NCI-H524 (cell line): ENCODE measurements at places on chromosomes 2 and 18.

GRCh38 chr2:22958308-22958707 is 426.7 kb upstream of the KLHL29 start:
- no peak for DNase-seq

GRCh38 chr2:218960309-218961165 is 1.1 kb downstream of the CDK5R2 start:
- DNase-seq: peak; percentile 60

GRCh38 chr2:145015561-145015960 is 495.6 kb upstream of the ZEB2 start:
- DNase-seq: no peak

DNA sequence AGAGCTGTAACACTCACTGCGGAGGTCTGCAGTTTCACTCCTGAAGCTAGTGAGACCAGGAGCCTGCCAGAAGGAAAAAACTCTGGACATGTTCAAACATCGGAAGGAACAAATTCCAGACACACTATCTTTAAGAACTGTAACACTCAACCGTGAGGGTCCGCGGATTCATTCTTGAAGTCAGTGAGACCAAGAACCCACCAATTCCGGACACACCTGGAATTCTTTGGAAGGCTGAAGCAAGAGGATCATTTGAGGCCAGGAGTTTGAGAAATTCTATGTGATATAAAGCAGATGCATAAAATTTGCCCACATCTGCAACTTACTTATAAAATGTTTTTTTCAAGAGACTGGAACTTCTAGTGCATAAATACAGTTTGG is 43.5 kb upstream of the ITSN2 start:
- no peak for DNase-seq

DNA sequence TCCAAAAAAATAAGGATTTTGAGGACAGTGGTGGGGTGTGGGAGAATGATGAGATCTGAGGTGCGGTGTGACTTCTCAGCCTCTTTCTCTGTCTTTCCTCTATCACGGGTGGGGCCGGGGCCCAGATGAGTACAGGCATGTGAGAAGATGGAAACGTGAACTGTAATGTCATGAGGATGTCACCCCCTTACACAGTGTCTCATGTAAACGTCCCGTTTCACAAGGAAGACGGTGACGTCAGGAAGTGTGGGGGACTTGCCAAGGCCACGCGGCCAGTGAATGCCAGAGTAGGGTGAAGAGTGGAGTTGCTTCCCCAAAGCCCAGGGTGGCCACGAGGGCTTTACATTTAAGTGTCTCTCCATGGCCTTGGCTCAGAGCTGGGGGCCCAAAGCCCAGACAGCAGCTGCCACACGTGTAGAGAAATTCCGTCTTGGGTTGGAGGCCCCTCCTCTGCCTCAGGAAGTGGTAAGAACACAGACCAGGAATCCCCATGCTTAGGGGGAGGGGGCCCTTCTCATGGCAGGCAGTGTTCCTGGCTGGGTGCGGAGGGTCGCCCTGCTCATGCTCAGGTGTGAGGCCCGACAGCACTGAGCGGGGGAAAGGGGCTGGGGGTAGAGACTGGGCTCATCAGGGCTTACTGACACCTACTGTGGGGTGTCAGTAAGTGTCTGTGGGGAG is 80.9 kb upstream of the SMAD7 start:
- DNase-seq: no peak

GRCh38 chr2:195320413-195320973 is 336.5 kb upstream of the SLC39A10 start:
- DNase-seq: no peak

- no peak for DNase-seq
These were observed 93.8 kb downstream of the EPB41L3 start for GRCh38 chr18:5449858-5450509.

- DNase-seq: no peak
These were observed 30.1 kb downstream of the ITGB6 start for GRCh38 chr2:160169988-160170387.

DNA sequence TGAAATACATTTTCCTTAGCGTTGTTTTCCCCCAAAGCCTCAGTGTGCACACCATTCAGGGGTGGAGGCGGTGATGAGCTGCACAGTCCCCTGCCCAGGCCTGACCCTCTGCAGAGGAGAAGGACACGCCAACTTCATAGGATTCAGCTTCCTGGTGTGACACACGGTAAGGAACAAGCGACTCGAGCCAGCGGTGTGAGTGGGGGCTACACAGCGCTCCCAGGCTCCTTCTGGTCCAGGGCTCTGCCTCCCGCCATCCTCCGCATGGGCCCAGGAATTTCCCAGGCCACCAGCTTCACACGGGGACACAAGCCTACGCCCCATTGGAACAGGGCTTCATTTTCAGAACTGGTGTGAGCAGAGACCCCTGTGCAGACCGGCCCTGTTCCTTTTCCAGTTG is 272.1 kb downstream of the HDAC4 start:
- DNase-seq: no peak

DNA sequence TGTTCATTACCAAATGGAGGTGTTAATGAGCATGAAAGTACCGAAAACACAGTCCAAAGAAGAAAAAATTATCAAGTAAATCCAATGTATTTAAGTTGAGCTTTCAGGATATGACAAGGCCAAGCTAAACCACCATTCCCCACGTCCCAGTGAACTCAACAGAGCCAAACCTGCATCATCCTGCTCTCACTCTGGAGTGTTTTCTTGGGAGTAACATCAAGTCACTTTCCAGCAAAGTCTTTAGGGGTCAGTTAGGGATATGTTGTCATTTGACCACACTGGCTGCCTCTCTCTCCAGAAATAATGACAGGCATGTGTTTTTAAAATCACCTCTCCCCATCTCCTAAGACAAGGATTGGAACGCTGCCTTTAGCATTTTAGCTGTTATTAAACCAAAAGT is 140.5 kb downstream of the SRBD1 start:
- DNase-seq: no peak

DNA sequence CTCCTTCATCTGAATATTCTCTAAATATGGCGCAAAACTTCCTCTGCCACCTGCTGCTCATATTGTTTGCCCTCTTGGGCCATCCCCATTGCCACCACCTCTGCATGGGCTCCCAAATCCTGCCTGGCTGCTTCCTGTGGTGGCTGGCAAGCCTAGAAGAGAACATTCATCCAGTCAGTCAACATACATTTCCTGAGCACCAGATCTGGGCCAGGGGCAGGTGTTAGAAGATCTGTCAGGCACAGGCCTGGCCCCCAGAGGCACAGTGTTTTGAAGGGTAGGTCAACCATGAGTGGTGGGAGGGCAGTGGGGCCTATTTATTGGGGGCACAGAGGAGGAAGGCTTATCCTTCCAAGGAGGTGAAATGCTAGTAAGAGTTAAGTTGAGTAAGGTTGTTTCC is 73.2 kb downstream of the TMEM247 start:
- DNase-seq: no peak

DNA sequence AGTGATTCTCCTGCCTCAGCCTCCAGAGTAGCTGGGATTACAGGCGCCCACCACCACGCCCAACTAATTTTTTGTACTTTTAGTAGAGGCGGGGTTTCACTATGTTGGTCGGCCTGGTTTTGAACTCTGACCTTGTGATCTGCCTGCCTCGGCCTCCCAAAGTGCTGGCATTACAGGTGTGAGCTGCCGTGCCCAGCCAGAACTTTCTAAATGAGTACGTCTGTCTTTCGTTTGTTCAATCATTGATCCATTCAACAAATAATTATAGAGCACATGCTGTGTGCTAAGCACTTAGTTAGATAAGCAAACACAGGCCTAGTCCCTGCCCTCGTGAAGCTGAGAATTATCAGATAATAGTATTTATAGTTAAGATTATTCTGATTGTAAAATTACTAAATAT is 56.5 kb downstream of the TTC39C start:
- DNase-seq: no peak

DNA sequence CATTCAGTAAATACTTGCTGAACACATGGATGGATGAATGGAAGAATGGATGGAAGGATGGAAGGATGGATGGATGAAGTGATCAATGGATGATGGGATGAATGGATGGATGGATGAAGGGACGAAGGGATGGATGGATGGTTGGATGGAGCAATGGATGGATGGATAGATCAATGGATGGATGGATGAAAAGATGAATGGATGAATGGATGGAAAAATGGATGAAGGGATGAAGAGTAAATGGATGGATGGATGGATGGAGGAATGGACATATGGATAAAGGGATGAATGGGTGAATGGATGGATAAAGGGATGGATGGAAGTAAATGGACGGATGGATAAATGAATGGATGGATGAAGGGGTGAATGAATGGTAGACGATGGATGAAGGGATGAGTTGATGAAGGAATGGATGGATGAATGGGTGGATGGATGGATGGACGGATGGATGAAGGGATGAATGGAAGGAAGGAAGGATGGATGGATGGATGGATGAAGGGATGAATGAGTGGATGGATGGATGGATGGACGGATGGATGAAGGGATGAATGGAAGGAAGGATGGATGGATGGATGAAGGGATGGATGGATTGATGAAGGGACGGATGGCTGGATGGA is 13.9 kb upstream of the ID2 start:
- DNase-seq: no peak

DNA sequence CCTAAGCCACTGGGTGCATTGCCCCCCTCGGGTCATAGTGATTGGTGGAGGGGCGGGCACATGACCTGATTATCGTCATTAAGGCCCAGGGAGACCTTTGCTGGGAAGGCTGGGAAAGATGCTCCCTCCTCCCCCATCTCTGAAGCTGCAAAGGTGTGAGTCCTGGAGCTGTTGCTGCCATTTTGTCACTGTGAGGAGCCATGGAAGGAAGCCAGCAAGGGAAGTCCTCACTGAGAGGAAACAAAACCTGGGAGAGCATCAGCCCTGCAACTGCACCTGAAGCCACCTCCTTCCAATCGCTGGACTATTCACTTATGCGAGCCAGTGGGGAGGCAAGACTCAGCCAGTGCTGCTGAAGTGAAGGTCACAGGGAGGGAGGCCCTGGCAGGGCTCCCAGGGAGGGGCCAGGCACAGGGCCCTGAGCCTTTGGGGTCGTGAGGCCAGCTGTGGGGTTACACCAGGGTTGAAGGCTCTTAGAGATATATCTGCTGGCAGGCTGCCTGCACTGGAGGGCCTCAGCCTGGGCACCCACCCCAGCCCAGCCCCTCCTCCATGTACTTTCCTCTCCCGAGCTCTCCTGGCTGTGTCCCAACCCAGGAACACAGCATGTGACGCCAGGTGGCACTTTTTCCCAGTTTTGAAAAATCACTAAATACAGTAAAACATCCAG is 10.7 kb upstream of the FAHD2A start:
- DNase-seq: no peak

- no peak for DNase-seq
These were observed 24.8 kb upstream of the GBX2 start for GRCh38 chr2:236193026-236193425.

DNA sequence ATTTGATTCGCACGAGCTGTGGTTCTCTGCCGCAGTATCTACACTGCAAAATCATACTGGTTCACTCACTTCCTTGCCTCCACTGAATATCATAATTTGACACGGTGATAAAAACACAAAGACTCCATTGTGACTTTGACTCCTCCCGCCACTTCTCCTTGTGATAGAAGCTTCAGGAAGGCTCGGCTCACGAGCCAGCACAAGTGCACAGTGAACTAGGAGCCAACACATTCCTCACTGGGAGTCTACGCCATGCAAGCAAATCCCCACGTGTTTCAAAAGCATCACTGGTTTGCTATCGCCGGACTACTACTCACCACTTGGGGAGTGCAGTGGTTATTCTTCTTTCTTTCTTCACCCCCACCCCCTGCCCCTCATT is 293.3 kb upstream of the PARD3B start:
- no peak for DNase-seq

GRCh38 chr18:48217258-48218250 is 191.6 kb downstream of the ZBTB7C start:
- no peak for DNase-seq

DNA sequence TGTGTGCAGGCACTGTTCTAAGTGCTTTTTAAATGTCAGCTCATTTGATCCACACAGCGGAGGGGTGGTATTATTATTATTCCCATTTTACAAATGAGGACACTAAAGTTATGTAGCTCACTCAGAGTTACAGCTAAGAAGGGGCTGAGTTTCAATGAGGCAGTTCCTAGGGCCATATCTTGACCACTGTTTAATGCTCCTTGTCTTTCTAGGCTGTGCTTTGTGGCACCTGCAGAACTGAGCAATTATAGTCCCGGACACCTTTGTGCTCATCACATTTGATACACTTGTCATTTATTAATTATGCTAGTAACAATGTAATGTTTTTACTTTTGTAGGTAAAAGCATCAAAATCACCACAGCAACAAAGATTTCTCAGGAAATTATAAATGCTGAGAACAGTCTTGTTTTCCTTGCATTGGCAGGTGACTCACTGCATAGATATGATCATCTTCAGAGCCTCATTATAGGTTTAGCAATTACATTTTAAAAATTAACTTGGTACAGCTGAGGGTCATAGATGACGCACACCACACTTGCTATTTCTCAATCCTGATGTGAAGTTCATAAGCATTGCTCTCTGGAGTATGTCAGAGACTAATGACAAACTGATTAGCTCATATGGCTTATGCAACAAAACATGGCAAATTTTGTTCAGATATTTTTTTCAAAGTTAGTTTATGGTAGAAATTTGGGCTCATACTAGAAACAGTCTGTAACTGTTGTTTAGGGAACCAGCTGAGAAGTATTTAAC is 366.8 kb downstream of the TGIF1 start:
- no peak for DNase-seq

GRCh38 chr2:232375164-232375563 is 3.4 kb upstream of the ALPP start:
- no peak for DNase-seq

DNA sequence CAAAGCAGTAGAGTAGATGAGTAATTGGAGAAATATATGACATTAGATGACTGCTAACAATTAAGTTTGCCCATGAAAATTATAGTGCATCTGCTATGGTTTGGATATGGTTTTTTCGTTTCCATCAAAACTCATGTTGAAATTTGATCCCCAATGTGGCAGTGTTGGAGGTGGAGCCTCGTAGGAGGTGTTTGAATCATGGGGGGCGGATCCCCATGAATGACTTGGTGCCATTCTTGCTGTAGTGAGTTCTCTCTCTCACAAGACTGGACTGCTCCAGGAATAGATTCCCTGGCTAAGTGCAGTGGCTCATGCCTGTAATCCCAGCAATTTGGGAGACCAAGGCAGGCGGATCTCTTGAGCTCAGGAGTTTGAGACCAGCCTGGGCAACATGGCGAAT is 9.7 kb upstream of the CUL3 start:
- DNase-seq: no peak

DNA sequence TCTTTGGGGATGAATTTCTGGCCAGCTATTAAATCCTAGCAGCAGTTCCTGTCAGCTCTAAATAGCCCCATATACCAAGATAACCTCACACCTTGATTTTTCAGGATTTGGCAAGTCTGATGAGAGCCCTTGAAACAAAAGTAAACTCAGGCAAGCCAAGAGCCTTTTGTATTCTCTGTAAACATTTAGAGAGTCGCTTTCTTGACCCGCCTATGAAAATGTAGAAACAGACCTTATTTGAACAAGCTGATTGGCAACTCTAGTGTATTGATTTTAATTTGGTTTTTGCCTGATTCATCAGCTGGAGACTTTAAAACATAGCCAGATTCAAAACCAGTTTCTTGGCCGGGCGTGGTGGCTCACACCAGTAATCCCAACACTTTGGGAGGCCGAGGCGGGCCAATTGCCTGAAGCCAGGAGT is 43.4 kb downstream of the CABLES1 start:
- no peak for DNase-seq

GRCh38 chr2:45134726-45135125 is 125.5 kb upstream of the SIX2 start:
- no peak for DNase-seq
